Stimulated activated CD8-positive, alpha-beta memory T cell treated with anti-CD3 and anti-CD28 coated beads, Interleukin-15, amount 100 ng/mL, for 4 hours (primary cell): ENCODE measurements at places on chromosomes 3 and 15.
A peak's percentile ranks its signal among the peaks of the same experiment; 100 is the strongest.

- DNase-seq, result no peak
Measured at GRCh38 chr3:149895339-149895738, 75.4 kb downstream of the PFN2 start.

GRCh38 chr3:153618176-153618575 is 456.1 kb downstream of the RAP2B start:
- DNase-seq, result no peak

- no peak for DNase-seq
Measured at GRCh38 chr3:172751175-172751704, 714 bp downstream of the ECT2 start.

GRCh38 chr3:61761694-61762430 is 200.5 kb downstream of the PTPRG start:
- DNase-seq, result no peak

GRCh38 chr15:96213896-96214295 is 116.6 kb upstream of the NR2F2 start:
- no peak for DNase-seq

GRCh38 chr15:67550522-67550921 is 8.0 kb downstream of the MAP2K5 start:
- no peak for DNase-seq

DNA sequence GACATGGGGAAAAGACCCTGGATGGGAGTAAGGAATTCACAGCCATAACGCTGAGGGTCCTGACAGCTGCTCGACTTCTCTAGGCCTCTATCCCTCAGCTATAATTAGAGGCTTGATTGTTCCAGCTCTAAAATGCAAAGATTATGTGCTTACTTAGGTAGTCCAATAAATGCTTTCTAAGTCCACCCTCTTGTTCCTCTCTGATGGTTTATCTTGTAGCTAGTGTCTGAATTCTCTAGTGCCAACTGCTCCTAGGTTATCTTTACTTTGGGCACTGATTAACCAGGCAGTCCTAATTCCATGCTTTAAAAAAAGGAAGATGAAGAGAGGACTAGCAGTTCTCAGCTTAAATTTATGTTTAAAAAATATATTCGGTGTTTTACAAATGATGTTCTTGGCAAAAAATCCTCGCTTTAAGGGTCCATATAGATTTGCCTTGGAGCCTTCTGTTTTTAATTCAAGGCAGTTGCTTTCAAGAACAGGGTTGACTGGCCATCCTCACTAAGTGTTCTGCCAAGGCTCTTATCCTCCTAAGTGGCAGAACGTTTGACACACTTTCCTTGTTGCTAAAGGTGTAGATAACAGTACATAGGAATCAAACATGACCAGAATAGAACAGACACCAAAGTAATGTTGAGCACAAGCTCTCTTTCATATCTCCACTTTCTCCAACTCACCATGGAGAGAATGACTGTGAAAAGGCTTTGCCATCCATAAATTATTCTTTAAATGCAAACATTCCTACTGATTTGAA is 60.6 kb downstream of the THRB start:
- DNase-seq, result no peak

- no peak for DNase-seq
Measured at GRCh38 chr15:27483124-27483523, 512.1 kb downstream of the GABRG3 start.

DNA sequence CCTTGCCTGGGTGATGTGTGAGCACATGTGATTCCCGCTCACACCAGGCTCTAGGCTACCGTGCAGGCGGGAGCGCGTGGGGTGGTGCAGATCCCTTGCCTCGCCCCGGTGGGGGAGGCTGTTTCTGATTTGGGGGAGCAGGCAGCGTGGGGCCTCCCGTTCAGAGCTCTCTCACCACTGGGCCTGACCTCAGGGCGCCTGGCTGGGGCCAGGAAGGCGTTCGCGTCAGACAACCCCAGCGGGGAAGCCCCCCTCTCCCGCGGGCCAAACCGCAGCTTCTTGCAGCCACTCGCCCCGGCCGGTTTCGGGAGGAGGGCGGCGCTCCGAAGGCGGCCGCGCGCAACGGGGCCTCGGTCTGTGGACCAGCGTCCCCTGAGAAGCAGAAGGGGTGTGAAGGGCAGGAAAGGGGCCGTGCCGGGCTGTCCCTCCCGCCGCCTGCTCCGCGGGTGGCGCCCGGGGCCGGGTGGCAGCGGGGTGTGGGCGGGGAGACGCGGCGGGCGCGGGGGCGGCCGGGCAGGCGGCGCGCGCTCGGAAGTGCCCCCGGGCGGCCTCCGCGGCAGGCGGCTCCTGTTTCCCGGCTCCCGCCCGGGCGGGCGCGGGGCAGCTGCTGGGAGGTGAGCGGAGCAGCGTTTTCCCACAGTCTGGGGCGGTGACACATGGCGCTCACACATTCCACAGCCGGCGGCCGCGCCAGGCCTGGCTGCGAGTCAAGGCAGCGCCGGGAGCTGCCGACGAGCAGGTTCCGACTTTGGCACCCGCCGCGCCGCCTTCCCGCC is 65.1 kb upstream of the HES1 start:
- peak; percentile 36 for DNase-seq
